Chondrocyte (in vitro differentiated cells): ENCODE measurements at places on chromosomes 11 and 22.

- no peak for DNase-seq
Observed at GRCh38 chr11:61092280-61092766, 10.0 kb upstream of the CD5 start.

- peak; percentile 77 for DNase-seq
Observed at GRCh38 chr11:66048547-66049323, at the start of gene GAL3ST3. TSS of gene GAL3ST3 (minus strand) at chr11:66049161. CDS start at chr11:66045415, 3,746 bp downstream.

DNA sequence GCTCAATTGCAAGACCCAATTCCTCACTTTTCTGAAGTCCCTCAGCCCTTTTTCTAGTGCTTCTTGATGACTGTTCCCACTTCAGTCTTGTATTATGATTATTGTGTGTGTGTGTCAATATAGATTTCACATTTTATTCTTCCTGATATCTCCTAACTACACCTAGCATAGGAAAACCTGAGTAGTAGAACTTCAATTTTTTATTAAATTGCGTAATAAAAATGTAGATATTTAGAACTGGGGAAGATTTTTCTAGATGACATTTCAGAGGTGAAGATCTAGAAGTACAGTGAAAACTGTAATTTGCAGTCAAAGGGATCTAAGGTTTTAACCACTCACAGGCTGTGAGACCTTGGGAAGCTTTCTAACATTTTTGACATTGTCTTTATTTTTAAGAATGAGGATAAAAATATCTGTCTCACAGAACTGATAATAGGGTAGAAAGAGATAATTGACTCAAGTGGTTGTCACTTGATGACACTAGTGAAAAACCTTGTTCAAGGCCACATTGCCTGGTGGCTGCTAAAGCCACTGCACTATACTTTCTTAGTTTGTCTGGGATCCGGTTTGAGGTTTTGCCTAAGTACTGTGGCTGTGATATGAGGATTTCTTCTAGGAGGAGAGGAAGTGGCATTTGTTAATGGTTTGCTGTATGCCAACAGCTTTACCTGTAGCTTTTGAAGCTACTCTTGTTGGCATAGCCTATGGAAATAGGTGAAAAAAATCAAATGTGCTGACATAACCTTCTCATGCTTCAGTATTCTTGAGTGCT lies 32.2 kb upstream of the SESN3 start:
- DNase-seq = no peak

DNA sequence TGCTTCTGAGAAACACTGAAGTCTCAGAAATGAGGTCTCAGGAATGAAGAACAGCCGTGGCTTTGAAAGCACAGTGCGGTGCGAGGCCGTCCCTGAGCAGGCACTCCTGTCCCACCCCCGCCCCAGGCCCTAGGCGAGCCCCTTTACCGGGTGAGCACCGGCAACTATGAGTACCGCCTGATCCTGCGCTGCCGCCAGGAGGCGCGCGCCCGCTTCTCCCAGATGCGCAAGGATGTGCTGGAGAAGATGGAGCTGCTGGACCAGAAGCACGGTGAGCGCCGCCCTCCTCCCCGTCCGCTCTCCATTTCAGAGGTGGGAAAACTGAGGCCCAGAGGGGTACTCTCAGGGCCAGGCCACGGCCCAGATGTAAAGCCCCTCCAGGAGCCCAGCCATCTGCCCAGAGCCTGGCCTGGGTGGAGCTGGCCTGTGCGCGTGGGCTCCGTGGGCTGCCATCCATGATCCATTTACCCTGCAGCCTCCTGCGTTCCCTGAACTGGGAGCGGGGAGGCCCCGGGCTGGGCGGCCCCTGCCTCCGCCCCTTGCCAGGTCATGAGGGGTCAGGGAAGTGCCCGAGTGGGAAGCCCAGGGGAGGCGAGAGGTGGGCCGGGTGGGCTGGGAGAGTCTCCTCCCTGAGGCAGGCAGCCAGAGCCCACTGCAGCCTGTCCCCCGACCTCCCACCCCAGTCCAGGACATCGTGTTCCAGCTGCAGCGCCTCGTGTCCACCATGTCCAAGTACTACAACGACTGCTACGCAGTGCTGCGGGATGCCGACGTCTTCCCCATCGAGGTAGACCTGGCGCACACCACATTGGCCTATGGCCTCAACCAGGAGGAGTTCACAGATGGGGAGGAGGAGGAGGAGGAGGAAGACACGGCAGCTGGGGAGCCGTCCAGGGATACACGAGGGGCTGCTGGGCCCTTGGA lies 9.5 kb downstream of the SLC16A8 start:
- DNase-seq = no peak

DNA sequence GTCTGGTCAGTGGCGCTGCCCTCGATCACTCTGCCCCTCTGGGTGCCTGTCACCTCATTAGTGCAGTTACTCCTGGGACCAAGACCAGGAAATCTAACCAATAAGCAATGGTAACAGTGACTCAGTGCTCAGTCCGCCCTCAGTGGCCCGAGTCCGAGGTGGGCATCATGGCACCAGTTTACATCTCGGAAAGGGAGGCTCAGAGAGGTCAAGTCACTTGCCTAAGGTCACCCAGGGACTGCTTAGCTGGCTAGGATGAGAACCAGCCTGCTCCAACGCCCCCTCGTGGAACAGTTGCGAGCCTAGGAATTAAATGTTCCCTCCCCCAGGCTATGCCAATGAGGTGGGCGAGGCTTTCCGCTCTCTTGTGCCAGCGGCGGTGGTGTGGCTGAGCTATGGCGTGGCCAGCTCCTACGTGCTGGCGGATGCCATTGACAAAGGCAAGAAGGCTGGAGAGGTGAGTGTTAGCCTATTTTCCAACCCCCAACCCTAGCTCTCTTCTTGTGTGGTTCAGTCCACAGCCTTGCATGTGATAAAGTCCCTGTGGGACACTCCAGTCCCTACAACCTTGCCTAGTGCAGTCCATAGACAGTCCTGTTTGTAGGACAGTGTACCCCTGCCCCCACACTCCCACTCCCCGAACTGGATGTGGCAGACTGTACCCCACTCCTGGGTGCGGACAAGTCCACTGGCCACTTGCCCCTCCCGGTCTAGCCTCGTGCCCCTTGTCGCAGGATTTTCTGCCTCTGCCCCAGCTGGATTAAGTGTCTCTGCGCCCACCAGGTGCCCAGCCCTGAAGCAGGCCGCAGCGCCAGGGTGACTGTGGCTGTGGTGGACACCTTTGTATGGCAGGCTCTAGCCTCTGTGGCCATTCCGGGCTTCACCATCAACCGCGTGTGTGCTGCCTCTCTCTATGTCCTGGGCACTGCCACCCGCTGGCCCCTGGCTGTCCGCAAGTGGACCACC lies 1.1 kb downstream of the MTFP1 start:
- no peak for DNase-seq

- DNase-seq = no peak
Observed at GRCh38 chr11:77406396-77406795, 67.5 kb downstream of the PAK1 start.

GRCh38 chr11:131893103-131893890 lies 522.9 kb downstream of the NTM start:
- DNase-seq = no peak
